ENCODE measurements at places on chromosomes 16 and 17.

- DNase-seq: no peak
Measured at GRCh38 chr16:66524601-66525164, 25.2 kb downstream of the TK2 start.

- peak; percentile 72 for DNase-seq
Measured at GRCh38 chr16:7025616-7026190, 306.9 kb upstream of the RBFOX1 start.

DNA sequence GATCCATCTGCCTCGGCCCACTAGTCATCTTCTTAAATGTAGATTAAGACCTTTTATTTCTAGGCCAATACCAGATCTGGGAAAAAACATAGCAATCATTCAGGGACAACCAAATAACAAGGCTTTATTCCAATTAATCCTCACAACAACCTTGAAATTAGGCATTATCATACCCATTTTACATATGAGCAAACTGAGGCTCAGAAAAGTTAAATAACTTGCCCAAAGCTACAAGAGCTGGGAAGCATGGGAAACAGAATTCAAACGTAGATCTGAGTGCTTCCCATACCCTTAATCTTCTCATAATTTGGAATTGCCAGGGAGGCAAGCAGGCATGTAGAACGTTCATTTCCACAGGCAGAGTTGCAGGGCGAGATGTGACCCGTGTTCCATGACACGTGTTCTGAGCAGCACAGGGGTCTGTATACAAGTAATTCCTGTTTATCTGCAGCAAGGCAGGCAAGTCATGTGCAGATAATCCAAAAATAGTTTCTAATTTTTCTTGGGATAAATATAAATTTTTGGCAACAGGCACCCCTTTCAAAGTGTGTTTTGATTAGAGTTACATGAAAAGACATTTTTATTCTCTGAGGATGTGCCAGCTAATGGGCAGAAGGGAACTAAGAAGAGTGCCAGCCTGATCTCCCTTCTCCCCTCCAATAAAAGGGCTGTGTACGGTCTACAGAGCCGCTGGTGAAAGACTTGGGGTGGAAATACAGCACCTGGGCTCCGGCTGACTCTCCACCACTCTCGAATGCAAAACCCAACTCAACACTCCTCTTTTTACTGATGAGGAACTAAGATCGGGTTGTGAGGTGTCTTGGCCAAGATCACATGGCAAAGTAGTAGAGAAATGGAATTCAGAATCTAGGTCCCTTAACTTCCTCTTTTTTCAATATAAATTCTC is 27.7 kb upstream of the MYOCD start:
- DNase-seq: no peak

- DNase-seq: no peak
Measured at GRCh38 chr17:66625311-66625767, 209.6 kb upstream of the CACNG5 start.

DNA sequence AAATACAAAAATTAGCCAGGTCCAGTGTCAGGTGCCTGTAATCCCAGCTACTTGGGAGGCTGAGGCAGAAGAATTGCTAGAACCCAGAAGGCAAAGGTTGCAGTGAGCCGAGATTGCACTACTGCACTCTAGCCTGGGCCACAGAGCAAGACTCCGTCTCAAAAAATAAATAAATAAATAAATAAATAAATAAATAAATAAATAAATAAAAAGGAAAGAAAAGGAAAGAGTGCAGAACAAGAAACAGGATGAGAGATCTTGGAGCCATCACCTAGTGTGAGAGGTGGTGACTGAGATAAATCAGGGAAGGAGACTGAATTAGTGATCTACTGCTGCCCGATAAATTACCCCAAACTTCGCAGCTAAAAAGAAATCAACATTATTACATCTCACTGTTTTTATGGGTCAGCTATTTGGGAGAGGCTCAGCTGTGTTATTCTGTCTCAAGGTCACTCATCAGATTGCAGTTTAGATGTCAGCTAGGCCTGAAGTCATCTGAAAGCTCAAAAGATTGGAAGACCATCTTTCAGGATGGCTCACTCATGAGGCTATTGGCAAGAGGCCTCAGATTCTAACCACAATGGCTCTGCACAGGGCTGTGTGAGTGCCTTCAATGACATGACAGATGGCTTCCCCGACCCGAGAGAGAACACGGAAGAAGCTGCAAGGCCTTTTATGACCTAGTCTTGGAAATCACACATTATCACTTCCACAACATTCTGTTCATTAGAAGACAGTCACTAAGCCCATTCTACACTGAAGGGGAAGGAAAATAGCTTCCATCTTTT is 66.4 kb downstream of the CMC2 start:
- DNase-seq: no peak

DNA sequence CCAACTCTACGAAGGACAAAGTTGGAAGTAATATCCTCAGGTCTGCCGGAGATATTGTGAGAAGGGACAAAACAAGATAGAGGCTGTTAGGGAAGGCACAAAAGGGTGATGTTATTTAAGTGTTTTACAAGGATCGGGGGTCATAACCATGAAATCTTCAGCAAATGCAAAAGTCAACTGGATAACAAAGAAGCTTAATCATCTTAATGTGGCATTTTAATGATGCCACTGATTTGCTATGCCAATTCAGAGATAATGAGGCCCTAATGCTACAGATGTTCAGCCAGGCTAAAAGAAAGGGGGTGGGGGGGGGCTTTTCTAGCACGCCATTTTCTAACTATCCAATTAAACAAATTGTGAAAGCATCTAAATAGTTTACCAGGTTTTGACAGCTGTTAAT is 63.1 kb downstream of the IKZF3 start:
- no peak for DNase-seq

DNA sequence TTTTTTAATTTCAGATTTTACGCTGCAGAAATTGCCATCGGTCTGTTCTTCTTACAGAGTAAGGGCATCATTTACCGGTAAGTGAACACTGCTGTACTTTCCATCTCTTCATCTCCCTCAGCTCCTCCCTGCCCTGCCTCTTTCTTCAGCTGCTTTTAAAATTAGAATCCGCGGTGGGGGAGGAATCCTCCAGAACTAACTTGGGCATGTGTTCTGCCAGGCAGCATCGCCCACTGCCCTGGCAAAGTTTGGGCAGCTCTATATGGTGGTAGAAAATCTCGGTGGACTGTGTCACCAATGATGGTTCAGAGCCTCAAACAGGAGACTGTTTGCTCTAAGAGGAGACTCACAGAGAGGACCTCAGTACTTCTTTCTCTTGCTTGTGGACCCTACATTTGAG is 81.6 kb upstream of the CACNG3 start:
- DNase-seq: no peak

GRCh38 chr17:68961214-68961882 is 6.2 kb upstream of the ABCA8 start:
- peak; percentile 29 for DNase-seq

GRCh38 chr17:49548051-49548505 is 27.6 kb upstream of the NXPH3 start:
- no peak for DNase-seq

GRCh38 chr17:40803617-40804082 is 3.9 kb upstream of the KRT28 start:
- DNase-seq: peak; percentile 74

DNA sequence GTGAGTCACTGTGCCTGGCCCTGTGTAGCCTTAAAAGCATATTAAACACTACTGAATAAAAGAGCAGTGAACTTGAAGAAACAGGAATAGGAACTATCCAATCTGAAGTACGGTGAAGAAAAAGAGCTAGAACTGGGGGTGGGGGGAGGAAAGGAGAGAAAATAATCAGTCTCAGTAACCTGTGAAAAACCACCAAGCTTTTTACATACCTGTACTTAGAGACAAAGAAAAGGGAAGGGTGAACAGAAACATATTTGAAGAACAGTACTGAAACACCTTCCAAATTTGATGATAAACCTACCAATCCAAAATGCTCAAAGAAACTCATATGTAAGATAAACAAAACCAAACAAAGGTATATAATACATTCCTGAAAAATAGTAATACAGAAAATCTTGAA is 77.5 kb downstream of the USP32 start:
- DNase-seq: no peak

DNA sequence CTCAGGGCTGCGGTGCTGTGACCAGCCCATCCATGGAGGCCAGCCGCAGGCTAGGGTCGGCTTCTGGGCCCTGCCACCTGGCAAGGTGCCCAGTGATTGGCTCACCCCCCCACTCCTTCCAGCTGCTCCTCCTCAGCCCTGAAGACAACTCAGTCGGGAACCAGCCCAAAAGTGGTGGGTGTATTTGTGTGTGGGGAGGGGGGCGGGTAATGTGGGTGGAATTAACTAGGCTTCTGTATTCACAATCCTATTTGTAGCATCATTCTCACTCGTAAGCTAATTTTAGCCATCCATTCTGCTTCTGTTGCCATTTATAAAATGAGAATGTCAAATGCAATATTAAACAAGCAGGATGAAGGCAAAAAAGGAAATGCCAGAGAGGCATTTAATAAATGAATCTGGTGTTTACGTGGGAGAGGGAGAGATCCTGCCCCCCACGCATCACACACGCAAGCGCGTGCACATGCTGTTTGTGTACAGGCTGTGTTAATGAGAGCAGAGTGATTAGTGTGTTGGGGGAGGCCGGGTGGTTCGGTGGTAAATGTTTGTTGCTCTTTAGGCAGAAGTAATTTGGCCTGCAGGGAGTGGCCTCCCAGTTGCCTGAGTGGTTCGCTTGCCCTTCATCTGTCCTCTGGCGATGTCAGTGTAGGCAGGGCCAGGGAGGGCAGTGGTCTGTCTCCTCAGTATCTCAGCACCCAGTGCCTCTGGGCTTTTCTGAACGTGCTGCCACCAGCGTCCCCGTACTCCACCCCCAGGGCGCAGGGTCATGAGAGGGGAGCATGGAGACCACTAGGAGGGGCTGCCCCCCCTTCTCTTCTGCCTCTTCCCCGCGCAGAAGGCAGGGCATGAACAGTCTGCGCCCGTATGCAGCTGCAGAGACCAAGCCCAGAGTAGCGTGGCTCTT is 140.1 kb downstream of the CCDC182 start:
- DNase-seq: peak; percentile 60

DNA sequence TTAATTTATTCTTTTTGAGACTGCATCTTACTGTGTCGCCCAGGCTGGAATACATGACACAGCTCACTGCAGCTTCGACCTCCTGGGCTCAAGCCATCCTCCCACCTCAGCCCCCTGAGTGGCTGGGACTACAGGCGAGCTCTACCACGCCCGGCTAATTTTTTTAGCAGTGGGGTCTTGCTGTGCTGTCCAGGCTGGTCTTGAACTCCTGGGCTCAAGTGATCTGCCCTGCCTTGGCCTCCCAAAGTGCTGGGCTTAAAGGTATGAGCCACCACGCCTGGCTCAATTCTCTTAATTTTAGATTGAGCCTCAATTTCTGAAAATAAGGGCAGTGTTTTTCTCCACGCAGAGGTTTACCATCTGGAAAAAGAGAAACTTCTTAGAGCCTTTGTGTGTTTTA is 41.1 kb downstream of the ZNF750 start:
- no peak for DNase-seq

DNA sequence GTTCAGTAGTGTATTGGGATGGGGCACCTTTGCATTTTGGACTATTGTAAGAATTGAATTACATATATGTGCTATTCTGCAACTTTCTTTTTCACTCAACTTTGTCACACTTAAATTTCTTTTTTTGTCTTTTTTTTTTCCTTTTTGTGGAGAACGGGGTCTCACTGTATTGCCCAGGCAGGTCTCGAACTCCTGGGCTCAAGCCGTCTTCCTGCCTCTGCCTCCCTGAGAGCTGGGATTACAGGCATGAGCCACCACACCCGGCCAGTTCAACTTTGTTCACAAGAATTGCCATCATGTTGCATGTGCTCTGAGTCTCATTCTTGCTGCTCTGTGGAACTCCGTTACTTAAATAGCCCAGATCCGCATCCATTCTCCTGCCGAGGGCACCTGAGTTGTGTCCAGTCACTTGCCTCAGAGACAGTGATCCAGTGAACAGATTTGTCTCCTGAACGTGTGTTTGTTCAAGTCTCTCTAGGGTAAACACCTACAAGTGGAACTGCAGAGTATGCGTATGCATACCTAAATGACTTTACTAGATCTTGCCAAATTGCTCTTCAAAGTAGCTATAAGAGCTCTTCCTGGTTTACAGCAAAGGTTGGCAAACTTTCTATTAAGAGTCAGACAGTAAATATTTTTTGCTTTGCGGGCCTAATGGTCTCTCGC is 3.4 kb upstream of the SLC38A10 start:
- DNase-seq: no peak

DNA sequence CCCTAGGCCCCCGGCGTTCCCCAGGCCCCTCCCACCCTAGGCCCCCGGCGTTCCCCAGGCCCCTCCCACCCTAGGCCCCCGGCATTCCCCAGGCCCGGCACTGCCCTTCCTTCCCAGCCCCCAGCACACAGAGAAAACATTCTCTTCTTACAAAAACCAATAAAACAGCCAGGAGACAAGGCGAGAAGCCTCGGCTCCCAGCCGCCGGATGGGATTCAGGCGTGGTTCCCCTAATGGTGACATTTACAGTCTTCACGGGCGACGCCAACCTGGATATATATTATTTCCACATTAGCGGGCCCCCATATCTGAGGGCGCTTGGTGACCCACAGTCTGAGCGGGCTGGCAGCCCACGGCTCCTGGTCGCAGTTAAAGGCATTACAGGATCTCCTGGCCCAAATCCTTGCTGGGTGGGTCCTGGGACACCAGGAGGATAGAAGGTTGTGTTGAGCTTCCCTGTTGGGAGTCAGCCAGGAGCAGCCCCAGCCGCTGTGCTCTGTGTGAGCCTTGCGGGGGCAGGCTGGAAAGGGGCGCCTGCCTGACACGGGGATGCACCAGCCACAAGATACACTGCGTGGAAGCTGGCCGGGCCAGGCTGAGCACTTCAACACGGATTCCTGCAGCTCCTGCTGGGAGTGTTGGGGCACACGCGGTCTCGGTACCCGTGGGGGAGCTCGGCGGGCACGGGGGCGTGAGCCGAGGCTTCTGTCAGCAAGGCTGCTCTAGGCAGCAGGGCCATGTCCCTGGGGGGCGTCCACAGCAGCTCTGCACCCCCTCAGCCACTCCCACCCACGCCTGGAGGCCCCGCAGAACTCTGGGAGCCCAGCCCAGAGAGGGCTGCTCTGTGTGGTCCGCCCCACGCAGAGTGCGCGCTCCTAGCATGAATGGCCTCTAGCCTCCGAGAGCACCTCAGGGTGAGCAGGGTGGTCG is 83.7 kb downstream of the LMF1 start:
- peak; percentile 54 for DNase-seq

- DNase-seq: no peak
Measured at GRCh38 chr17:43787728-43788127, 7.5 kb downstream of the CFAP97D1 start.

- no peak for DNase-seq
Measured at GRCh38 chr16:87169509-87169995, 147.6 kb downstream of the C16orf95 start.

GRCh38 chr17:59335685-59336084 is 4.2 kb downstream of the YPEL2 start:
- DNase-seq: no peak

- DNase-seq: peak; percentile 90
Measured at GRCh38 chr16:69890114-69890891, 60.8 kb upstream of the CLEC18A start.

GRCh38 chr17:27762527-27763305 is 37.6 kb downstream of the NOS2 start:
- DNase-seq: peak; percentile 42
